ENCODE measurements at places on chromosomes 7 and 10.

DNA sequence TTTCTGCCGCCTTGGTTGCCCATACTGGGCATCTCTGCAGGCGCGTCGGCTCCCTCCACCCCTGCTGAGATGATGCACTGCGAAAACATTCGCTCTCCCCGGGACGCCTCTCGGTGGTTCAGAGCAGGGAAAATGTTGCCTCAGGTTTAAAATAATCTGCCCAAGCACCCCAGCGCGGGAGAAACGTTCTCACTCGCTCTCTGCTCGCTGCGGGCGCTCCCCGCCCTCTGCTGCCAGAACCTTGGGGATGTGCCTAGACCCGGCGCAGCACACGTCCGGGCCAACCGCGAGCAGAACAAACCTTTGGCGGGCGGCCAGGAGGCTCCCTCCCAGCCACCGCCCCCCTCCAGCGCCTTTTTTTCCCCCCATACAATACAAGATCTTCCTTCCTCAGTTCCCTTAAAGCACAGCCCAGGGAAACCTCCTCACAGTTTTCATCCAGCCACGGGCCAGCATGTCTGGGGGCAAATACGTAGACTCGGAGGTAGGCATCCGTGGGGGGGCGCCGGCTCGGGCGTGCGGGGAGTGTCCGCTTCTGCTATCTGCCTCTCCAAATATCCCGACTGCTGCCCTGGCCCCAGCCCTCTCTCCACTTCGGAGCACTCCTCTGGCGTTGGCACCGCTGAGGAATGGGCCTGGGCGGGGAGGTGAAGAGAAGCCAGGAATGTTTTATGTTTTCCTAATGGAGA lies at the start of gene CAV1:
Gene CAV1, plus strand, starts transcription at position 428 of the 689 bp plus-strand sequence. Its CDS starts 27 bp downstream, at position 455.
- DNase-seq: peak; percentile 44

- no peak for DNase-seq
Measured at GRCh38 chr10:114520453-114520852, 116.2 kb upstream of the AFAP1L2 start.

DNA sequence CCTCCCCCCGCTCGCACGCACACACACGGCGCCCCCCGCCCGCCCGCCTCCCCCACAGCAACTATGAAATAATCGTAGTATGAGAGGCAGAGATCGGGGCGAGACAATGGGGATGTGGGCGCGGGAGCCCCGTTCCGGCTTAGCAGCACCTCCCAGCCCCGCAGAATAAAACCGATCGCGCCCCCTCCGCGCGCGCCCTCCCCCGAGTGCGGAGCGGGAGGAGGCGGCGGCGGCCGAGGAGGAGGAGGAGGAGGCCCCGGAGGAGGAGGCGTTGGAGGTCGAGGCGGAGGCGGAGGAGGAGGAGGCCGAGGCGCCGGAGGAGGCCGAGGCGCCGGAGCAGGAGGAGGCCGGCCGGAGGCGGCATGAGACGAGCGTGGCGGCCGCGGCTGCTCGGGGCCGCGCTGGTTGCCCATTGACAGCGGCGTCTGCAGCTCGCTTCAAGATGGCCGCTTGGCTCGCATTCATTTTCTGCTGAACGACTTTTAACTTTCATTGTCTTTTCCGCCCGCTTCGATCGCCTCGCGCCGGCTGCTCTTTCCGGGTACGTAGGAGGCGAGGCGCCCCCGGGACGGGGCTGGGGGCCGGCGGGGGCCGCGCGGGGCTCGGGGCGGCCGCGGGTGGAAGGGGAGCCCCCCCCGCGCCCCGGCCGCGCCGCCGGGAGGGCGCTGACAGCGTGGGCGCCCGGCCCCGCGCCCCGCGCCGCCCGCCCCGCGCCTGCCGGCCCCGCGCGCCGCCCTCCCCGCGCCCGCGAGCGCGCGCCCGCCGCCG lies 441 bp downstream of the BMI1 start:
- DNase-seq: peak; percentile 71

DNA sequence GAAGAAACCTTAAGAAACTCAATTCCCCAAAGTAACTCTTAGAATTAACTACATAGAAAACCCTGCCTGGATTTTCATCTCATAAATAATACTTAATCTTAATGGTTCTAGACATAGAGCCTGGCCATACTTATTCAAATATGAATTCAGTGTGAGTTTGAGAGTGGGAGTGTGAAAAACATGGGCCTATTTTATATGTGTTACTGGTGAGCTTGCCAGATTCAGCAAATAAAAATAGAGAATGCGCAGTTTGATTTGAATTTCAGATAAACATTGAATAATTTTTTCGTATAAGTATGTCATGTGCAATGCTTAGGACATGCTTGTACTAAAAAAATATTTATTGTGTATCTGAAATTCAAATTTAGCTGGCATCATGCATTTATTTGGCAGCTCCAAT lies 473.9 kb upstream of the FZD8 start:
- no peak for DNase-seq
